Activated T-helper 1 cell treated with anti-CD3 and anti-CD28 coated beads, Interleukin-2, amount 50 U/mL, for 16 hours (primary cell): ENCODE measurements at places on chromosomes 7 and 10.

- no peak for DNase-seq
Measured at GRCh38 chr10:76086170-76086760, 654.8 kb downstream of the LRMDA start.

GRCh38 chr10:122221958-122222357 is 49.1 kb upstream of the BTBD16 start:
- no peak for DNase-seq

DNA sequence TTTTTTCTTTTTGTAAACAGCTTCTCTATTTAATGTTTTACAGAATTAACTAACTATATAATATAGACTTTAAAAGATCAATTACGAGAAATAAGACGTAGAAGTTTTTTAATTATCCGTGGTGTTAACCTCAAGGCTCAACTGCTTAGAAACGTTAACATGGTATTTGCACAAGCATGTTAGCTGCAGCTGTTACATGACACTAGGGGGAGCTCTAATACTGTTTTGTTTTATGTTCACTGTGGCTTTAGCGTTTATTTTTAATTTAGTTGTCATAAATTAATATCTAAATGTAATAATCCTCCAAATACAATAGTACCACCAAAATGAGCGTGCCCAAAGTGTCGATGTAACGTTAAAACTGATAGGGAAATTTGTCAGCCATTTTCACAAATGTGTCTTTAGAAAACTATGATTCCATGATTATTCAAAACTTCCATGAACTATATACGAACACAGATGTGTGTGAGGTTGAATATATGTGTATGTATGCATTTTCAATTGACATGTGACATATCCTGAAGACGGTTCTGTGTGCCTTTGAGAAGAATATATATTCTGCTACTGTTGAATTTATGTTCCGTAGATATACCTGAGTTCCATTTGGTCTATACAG is 828.8 kb upstream of the MBL2 start:
- DNase-seq: no peak

DNA sequence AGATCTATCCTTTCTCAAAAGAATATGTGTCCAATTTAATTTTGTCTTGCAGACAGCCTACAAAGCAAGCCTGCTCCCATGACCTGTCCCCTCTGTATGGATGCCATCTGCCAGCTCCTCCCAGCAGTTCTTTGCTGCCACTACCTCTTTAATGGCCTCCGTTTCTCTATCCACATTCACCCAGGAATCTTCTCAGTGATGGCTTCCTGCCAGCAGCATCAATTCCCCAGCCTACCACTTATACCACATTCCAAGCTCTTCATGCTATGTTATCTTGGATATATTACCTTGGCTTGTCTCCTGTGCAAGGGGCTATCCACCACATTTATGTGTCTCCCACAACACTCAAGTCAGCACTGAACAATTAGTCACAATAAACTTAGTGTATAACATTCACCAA is 133.2 kb downstream of the VPS50 start:
- DNase-seq: no peak

DNA sequence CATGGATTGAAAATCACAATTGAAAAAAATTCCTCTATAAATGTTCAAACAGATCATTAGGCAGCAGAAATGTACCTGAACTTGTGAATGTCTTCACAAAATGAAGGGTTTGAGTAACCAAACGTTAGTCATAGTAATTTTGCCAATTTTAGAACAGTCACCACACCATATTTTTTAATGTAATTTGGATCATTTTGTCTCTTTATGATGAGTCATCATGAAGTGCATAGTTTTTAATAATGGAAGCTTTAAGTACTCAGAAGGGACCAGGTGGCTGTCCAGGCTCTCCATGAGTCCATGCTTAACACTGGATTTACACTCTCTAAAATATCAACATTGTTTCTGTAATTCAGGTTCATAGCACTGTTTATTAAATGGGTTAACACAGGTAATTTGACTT is 219.2 kb downstream of the ETV1 start:
- no peak for DNase-seq

- no peak for DNase-seq
Measured at GRCh38 chr7:98902523-98902922, 24.2 kb downstream of the TRRAP start.

GRCh38 chr10:103280506-103280905 is 3.6 kb downstream of the INA start:
- DNase-seq: no peak

GRCh38 chr10:111762114-111762513 is 421.5 kb downstream of the GPAM start:
- DNase-seq: no peak

DNA sequence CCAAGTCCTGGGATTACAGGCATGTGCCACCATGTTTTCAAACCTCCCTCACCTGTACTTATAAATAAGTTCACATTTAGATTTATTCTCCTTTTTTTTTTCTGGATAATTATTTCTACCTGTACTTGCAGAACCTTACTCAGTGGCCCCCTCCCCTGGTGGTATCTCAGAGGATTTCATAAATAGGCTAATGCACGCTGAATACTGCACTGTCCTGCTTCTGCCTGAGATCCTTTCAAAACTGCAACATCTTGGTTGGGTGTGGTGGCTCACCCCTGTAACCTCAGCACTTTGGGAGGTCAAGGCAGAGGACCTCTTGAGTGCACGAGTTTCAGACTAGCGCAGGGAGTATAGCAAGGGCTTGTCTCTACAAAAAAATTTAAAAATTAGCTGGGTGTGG is 4.6 kb upstream of the BLVRA start:
- DNase-seq: no peak

GRCh38 chr10:12484002-12484918 is 134.9 kb downstream of the CAMK1D start:
- no peak for DNase-seq

GRCh38 chr10:109451879-109452278 is 471.4 kb downstream of the XPNPEP1 start:
- DNase-seq: no peak

DNA sequence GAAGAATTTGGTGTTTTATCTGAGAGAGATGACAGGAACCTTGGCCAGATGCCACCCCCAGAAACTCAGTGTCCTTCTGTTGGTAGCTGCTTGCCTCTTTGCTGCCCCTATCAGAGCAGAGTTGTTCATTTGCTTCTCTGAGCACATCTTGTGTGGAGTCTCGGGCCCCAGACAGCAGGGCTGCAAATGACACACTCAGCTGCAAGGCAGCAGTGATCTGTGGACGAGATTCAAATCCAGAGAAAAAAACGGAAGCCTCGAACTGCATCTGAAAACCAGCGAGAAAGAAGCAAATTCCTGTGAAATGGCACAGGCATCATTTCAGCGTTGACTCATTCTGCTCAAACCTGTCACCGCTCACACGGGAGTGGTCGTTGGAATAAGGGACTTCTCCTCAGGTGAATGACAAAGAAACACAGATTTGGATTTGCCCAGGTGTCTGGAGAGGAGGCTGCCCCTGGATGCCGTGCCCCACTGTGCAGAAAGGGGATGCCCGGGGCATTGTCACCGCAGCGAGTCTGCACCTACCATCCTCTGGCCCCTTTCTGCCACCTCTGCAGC is 144.7 kb downstream of the PFKFB3 start:
- peak; percentile 41 for DNase-seq

GRCh38 chr10:123797813-123798212 is 93.8 kb downstream of the CPXM2 start:
- DNase-seq: no peak

DNA sequence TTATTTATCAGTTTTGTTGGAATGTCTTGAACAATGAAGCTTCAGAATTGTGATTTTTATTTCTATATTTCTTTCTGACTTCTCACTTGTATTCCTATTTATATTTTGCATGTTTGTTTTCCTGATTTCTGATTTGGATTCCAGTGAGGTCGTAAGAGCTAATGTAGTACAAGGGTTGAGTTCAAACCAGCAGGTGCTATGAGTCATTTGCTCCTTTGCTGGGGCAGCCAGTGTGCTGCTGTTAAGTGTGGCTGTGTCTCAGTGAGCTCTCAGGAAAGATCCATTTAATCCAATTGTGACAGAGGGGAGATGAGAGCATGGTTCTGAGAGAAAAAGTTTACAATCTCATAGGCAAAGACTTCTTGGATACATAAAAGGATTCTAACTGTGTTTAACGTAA is 48.6 kb downstream of the MCU start:
- no peak for DNase-seq

GRCh38 chr10:14173706-14174594 is 156.8 kb downstream of the FRMD4A start:
- no peak for DNase-seq
